Prostate gland (tissue), 2 donors: ENCODE measurements at places on chromosomes 2 and 18.

GRCh38 chr2:224596289-224596688, 11.1 kb upstream of the CUL3 start:
- DNase-seq = no peak

DNA sequence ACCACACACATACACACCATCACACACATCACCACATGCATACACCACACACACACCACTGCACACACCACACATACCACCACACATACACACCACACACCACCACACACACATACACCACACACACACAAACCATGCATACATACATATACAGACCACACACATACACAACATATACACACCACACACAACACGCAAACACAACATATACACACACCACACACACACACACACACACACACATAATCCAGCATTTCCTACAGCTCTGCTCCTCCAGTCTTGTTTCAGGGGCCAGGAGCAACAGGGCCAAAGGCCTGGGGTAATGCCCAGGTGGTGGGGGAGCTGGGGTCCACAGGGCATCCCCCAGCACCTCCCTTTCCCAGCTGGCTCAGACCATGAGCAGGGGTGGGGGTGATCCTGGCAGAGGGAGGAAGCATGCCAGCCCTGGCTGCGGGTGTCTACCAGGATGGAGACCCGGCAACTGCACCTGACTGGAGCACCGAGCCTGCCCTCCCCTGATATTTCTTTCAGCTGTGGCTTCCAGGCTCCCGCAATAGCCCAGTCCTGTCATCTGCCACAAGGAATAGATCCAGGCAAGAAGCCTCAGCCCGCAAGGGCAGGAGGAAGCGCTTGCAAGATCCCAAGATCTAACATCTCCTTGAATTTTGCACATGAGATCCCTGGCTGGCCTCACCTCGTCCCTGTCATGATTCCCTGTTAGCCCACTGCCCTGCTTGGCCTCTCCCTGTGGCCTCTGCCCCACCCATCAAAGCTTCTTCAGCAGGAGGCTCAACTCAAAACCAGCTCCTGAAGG, 196.9 kb downstream of the TNS1 start:
- DNase-seq = no peak

GRCh38 chr2:222548992-222549391, 106.9 kb downstream of the FARSB start:
- no peak for DNase-seq

DNA sequence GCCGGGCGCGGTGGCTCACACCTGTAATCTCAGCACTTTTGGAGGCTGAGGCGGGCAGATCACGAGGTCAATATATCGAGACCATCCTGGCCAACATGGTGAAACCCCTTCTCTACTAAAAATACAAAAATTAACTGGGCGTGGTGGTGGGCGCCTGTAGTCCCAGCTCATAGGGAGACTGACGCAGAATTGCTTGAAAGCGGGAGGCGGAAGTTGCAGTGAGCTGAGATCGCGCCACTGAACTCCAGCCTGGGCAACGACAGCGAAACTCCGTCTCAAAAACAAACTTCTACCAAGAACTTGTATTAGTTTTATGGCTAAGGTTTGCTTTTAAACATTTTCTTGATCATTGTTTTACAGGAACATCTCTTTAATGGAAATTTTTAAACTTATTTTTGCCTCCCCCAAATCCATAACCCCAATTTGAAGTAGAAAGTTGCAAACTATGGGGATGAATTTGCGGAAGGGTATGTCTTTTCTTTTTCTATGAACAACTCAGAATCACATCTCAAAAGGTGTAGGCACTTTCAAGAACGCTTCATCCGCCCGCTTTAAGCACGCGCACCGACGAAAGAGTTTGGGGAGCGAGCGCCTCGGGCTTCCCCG, 46.8 kb upstream of the PTMA start:
- no peak for DNase-seq

DNA sequence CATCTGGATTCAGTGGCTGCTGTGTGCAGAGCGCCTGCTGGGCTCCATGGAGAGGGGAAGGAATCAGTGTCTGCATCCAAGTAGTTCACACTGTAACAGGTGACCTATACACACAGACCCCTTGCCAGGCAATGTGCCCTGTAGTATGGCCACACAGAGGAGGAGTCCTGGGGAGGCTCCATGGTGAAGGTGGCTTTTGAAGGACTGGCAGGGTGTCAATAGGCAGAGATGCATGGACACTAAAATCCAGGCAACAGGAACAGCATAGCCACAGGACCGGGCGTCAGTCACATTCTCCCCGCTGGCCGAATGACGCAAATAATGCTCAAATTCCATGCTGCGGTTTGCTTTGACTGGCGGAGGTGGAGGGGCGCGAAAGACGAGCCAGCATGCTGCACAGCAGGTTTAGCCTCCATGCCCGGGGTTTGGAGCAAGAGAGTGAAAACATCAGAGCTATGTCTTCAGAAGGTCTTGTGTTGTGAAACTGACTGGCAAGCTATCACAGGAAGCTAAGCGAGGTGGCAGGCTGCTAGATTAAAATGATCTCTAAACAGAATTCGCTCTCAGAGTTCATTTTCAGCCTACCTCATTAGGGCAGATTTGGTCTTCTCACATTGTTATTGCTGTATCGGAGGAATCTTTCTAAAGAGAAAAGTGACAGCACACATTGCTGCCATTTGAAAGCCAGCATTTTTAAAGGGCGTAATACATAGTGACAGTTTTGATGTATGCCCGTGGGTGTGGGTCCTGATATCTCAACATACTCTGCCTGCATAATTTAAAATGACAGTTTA, 1.2 kb upstream of the CHMP1B start:
- DNase-seq = peak; percentile 63

DNA sequence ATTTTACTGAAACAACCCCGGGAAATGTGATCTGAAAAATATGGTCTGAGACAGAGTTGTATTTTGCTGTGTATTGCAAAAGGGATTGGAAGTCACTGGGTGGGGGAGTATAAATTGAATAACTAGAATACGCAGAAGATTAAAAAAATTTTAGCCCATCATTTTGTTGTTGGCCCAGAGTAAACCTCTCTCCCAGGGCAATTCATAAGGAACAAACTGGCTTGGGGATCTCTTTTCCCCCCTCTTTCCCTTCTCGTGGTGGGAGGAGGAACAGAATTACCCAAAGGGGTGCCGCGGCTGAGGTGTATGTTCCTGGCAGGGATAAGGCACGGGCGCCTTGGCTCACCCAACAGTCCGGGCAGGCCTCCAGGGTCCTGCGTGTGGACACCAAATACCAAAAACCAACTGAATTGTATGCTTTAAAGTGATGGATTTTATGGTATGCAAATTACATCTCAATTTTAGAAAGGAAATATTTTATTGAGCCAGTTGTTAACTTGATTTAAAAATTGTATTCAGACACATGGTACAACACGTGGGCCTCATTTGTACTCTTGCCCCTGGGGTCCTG, 121.2 kb upstream of the SPRED2 start:
- peak; percentile 15 for DNase-seq

DNA sequence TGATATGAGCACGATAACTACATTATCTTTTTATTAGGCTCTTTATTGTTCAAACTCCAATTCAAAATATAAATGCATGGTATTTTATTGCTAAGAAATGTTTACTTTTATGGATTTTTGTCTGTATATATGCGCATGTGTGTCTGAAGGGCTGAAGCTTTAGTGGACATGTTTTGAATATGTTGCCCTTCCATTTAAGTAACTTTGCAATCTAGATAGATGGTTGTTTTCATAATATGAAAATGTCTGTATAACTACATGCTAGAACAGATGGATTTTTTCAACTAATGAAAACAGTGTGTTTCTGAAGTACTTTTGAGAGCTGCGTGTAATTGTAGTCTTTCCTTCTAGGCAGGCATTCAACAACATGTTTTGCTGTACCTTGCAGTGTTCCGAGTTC, 18.7 kb downstream of the DCAF17 start:
- DNase-seq = no peak
